ENCODE measurements at places on chromosomes 5 and 9. TPM values are rescaled to one million over a fixed set of nuclear protein-coding genes. Genes with fewer than 3 reads are reported as not detected.

ARHGAP26 gene
- total RNA-seq: 42.1 TPM

GRCh38 chr9:8648271-8648845 lies 848.8 kb upstream of the DMAC1 start:
- DNase-seq: no peak
- no peaks in the 10 kb centered on the region for H3K36me3 ChIP-seq
- H3K4me3 ChIP-seq: no peak overlapping the region
- peaks cover 12% of the 10 kb centered on the region for H3K4me1 ChIP-seq
- H3K27ac ChIP-seq: no peak overlapping the region
- no peaks in the 10 kb centered on the region for H3K27me3 ChIP-seq

DNA sequence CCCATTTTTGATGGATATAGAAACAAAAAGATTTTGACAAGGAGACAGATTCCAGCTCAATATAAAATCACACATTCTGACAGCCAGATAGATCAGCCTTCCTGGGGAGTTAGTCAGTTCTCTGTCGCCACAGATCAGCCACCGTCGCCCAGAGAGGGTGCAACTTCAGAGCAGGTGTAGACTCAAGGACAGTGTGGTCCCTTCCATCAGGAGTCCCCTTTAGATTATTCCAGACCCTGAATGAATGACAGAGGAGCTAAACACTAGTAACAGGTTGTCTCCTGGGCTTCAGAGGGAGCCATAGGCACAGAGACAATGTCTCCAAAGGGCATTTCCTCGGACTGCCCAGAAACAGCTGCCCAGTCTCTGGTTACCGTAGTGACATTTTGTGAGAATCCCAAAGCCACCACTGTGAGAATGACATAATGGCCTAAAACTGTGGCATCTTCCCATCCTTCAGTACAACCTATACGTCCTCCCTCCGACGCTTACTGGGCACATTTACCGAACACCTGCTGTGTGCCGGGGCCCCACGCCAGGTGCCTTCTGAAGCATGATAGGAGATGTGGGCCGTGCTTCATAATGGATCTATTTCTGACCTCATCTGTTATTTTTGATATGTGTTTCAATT lies 47.4 kb upstream of the SLC2A8 start:
- no peaks in the 10 kb centered on the region for H3K27me3 ChIP-seq
- no peaks in the 10 kb centered on the region for H3K4me1 ChIP-seq
- DNase-seq: no peak
- no peaks in the 10 kb centered on the region for H3K36me3 ChIP-seq
- no peak overlapping the region for H3K4me3 ChIP-seq

GRCh38 chr5:78791501-78792100 lies 143.0 kb upstream of the LHFPL2 start:
- no peak overlapping the region for H3K27ac ChIP-seq
- H3K4me3 ChIP-seq: no peak overlapping the region
- peaks cover 14% of the 10 kb centered on the region for H3K4me1 ChIP-seq

DNA sequence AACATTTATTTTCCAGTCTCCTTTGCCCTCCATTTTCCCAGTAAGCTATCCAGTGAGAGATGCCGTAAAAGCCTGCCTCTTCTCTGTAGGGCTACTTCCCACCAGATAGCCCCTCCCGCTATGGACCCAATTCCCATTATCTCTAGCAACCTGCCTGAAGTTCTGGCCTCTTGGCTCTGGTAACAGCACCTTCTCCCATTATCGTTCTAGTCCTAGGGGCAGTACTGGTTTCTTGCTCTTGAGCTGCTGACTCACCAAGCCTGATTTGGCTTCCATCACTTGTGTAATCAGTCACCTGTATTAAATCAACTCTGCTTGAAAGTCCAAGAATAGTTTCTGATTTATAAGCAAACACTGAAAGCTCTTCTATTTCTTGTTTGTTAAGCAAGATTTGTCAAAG lies 42.8 kb upstream of the PARP8 start:
- DNase-seq: no peak
- H3K27me3 ChIP-seq: no peaks in the 10 kb centered on the region
- no peak overlapping the region for H3K4me3 ChIP-seq
- H3K36me3 ChIP-seq: no peaks in the 10 kb centered on the region
- no peak overlapping the region for H3K27ac ChIP-seq
- no peaks in the 10 kb centered on the region for H3K4me1 ChIP-seq

DNA sequence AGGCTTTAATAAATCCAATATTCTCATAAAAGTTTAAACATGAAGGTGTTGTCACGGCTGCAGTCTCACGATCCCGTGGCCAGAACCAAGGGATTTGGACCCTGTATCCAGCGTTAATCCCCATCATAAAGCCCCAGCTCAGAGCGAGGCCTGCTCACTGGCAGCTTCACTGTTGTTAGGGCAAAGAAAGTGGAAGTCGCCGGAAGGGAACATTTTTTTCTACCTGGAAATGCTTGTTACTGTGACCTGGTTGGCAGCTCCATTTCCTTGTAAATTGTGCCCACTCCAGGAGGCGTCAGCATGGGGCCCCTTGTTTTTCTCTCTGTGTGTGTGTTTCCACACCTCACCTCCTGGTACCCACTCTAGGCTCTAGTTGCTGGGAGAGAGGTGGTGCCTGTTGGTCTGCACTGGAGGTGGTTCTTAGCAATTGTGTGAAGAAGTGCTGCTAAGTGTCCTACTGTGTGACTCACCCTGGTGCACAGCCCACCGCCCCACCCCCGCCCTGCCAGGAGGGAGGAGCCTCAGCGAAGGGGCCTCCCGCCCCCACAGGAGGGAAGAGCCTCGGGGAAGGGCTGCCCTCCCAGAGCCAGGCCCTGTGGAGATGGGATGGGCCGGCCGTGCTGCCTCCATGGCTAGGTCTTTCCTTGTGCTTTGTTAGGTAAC lies 105.1 kb downstream of the EHMT1 start:
- peaks cover 16% of the 10 kb centered on the region for H3K4me1 ChIP-seq
- no peak overlapping the region for H3K27ac ChIP-seq

GZMA gene
- 9.6 TPM for total RNA-seq

- H3K27ac ChIP-seq: no peak overlapping the region
- no peaks in the 10 kb centered on the region for H3K27me3 ChIP-seq
- no peaks in the 10 kb centered on the region for H3K36me3 ChIP-seq
- no peak overlapping the region for H3K4me3 ChIP-seq
- DNase-seq: no peak
- no peaks in the 10 kb centered on the region for H3K4me1 ChIP-seq
Measured at GRCh38 chr5:116696366-116696765, 121.7 kb upstream of the SEMA6A start.

DNA sequence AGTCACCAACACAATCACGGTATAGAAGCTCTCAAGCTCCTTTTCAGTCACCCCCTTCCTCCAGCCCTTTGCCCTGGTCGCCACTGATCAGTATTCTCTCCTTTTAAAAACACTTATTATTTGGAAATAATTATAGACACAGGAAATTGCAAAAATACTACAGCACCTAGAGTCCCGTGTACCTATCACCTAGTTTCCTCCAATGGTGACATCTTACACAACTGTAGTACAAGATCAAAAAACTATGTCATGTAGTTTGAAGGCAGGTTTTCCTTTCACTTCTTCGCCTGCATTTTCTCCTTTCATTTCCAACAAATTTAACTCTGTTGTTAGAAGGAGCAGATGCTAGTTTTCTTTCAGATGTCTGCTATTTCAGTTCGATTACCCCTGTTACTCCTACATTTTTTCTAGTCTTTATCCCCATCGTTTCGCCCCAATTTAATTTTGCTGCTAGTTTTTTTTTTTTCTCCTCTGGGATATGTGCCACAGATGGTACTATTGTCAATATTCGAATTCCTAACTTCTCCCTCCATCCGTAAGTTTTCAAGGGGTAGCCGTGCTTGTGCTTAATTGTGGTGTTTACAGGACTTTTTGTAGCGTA lies 612 bp upstream of the ATG10 start:
- H3K4me1 ChIP-seq: peaks cover 5% of the 10 kb centered on the region
- no peak for DNase-seq
- H3K4me3 ChIP-seq: peak overlapping the region; percentile 74
- no peaks in the 10 kb centered on the region for H3K36me3 ChIP-seq

All from lower lobe of right lung (tissue), 2 donors.